NCI-H1105 treated with DMSO at 0.1 percent for 48 hours (cell line): ENCODE measurements at places on chromosomes 4 and X.

- DNase-seq, result no peak
These were observed 321.9 kb upstream of the EMCN start for GRCh38 chr4:100839712-100840111.

- DNase-seq, result peak; percentile 38
These were observed 195.3 kb downstream of the MAML3 start for GRCh38 chr4:139958739-139959098.

GRCh38 chr4:44623676-44624075 is 27.7 kb downstream of the YIPF7 start:
- no peak for DNase-seq

DNA sequence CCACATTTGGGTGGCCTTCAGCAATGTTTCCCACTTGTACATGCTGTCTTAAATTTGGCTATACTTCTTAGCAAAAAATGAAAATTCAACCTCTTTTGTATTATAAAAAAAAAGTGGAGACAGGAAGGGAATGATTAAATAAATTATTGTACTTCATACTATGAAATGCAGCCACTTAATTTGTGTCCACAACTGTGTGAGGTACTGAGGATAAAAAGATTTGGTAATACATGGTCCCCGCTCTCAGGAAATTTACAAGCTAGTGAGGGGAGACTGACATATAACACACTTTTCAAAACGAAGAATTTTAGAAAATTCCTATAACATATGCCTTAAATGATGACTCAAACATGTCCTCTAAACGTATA is 105.0 kb downstream of the HNRNPD start:
- DNase-seq, result no peak

- DNase-seq, result no peak
These were observed 43.1 kb downstream of the CXXC4 start for GRCh38 chr4:104451573-104451972.

DNA sequence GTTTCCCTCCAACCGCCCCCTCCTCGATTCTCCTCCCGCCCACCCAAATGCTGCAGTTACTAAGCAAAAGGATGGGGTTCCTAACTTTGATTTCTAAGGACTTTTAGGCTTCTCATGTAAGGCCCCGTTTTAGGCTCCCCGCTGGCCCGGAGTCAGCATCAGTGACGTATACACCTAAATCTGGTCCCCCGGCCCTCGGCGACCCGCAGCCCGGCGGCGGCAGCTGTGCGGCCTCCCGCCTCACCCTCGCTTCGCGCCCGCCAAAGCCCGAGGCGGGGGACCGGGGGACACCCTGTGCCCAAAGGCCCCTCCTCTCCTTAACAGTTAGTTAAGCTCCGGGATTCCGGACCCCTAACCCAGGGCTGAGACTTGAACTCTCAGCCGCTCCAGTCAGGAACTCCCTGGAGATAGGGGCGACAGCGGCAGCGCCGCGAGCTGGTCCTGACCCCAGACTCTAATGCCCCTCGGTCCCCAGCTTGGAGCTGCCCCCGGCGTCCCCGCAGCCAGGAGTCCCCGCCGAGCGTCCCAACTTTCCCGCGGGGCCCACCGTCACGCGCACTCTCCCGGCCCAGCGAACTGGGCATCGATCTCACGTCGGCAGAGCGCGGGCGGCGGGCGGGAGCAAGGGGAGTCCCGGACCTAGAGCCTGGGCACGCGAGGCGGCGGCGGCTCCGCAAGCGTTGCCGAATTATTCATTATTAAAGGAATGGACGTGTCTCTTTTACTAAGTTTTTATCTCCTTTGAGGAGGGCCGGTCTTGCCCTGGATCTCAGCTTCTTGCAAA is 1.5 kb upstream of the NR3C2 start:
- DNase-seq, result no peak

- no peak for DNase-seq
These were observed 246.8 kb downstream of the SNCA start for GRCh38 chr4:89590128-89590527.

- DNase-seq, result no peak
These were observed 27.1 kb upstream of the HGFAC start for GRCh38 chr4:3414421-3415279.

DNA sequence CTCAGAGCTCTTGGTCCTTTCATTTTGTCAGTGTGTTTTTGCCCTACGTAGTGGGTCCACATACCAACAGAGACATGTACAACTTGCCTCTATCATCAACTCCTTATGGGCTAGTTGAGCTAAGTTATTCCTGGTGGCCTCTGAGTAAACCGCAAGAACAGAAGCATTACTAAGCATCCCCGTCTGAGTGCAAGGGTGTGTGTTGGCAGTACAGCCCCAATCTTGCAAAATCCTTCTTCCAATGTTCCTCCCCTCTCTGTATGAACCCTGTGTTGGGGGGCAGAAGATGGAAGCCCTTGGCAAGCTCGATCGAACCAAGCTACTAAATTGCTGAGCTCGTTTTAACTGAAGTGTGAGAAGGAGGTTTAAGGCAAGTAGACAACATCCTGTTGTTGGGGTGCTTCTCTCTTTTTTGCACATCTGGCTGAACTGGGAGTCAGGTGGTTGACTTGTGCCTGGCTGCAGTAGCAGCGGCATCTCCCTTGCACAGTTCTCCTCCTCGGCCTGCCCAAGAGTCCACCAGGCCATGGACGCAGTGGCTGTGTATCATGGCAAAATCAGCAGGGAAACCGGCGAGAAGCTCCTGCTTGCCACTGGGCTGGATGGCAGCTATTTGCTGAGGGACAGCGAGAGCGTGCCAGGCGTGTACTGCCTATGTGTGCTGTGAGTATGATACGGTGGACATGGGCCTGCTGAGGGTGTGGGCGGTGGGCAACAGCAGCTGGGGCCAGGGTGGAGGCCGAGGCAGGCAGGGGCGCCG is at the start of gene SH2D1A:
Gene SH2D1A (plus strand): TSS at position 447 of the 760 bp plus-strand sequence. CDS start 80 bp downstream, at position 527.
- DNase-seq, result no peak

DNA sequence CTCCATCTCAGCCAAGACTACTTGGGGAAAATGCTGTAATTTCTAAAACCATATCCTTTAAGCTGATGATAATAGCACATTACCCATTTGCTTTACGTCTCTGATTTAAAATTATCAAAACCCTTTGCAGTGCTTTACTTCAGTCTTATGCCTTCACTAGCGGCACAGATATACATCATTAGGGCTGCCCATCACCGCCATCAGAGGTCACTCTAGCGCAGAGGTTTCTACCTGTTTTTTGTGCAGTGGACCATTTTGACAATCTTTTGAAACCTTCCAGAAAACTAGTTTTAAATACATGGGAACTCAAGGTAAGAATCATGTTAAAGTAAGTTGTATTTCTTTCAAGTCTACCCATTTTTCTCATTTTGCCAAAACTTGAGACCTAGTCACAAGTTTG is 592.5 kb downstream of the PPARGC1A start:
- no peak for DNase-seq

GRCh38 chr4:27916452-27917184 is 1056.0 kb downstream of the STIM2 start:
- DNase-seq, result no peak

- DNase-seq, result no peak
These were observed 146.1 kb downstream of the COL25A1 start for GRCh38 chr4:109156356-109156755.

DNA sequence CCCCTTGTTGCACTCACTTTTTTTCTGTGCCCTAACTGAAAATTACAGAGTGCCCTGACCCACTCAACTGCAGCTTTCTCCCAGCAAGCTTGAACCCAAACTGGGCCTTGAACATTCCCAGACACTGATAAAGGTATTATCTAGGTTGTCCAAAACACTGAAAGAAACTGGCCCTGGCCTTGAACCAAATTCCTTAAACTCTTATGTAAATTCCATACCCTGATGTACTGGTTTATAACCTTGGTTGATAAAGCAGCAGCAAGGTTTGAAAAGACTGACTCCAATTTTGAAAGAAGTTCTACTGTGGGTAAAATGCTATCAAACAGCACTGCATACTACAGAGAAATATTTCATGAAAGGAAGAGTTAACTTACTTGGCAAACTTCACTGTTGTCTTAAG is 125.6 kb downstream of the PHF8 start:
- no peak for DNase-seq

GRCh38 chr4:146577111-146577510 is 55.4 kb upstream of the SLC10A7 start:
- DNase-seq, result no peak

- DNase-seq, result no peak
These were observed 159.4 kb upstream of the GPC4 start for GRCh38 chrX:133574716-133575115.

DNA sequence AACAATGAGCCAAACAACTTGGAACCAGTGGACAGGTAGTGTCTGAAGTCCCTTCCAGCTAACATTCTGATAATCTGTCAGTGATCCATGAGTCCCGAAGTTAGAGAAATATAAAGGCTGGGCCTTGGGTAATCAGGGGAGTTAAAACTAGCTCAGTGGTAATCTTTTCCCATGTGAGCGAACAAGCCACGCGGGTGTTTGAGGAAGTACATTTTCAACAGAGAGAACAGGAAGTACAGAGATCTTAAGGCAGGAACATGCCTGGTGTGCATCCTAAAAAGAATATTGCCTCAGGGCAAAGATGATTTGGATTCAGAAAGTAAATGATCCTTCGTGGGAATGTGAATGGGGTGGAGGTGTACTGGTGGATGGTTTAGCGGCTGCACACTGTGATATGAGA is 42.9 kb downstream of the FNIP2 start:
- no peak for DNase-seq

GRCh38 chrX:16023790-16024734 is 99.3 kb upstream of the GRPR start:
- no peak for DNase-seq

DNA sequence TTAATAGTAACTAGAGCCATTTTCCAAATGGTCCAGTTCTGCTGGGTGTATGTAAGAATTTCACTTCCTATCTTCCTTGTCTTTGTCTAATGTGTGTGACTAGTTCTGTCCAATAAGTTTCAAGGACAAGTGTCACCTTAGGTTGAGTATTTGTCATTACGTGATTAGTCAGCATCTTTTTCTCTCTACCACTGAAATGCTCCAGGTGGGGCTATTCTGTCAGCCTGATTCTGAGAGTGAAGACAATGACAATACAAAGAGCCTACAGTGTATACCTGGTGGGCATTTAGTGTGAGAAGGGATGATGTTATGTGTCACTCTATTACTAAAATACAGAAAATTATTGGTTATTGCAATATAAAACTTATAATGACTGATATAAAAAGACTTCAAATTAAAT is 876.3 kb downstream of the C4orf33 start:
- DNase-seq, result no peak

GRCh38 chr4:104015680-104016079 is 295.9 kb upstream of the TACR3 start:
- DNase-seq, result peak; percentile 30

DNA sequence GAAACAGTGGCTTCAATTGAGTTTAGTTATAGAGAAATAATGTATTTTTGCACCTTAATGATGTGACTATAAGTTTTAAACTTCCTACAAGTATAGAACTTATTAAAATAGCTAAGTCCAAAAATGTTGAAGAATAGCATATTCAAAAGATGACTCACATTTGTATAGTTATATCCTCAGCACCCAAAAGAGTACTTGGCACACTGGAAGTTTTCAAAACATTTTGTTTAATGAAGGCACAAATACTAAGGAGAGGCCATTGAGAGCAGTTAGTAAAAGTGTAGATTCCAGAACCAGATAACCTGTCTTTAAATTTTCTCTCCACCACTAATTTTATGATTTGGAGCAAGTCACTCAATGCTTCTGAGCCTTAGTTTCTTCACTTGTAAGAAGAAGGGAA is 226.9 kb upstream of the MID1 start:
- no peak for DNase-seq

GRCh38 chr4:87469390-87469789 is 47.0 kb downstream of the NUDT9 start:
- no peak for DNase-seq

GRCh38 chr4:38609614-38610013 is 54.4 kb upstream of the KLF3 start:
- DNase-seq, result no peak

DNA sequence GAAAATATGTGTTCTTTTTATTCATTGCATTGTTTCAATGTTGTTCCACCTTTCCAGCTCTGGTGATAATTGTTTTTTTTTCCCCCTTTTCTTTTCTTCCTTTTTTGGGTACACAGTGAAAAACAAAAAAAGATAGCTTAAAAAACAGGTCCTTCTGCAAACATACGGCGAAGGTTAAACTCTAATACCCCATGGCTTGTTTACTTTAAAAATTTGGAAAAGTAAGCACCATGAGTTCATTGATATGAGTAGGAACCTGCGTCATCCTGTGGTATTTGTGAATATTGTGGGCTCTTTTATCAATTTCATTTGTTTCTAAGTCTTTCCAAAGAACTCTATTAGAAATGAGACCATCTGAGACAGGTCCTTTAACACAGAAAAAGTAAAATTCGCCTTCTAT is 123.5 kb downstream of the CHRNA9 start:
- DNase-seq, result no peak

- DNase-seq, result no peak
These were observed 81.4 kb downstream of the RBM47 start for GRCh38 chr4:40548256-40548655.

DNA sequence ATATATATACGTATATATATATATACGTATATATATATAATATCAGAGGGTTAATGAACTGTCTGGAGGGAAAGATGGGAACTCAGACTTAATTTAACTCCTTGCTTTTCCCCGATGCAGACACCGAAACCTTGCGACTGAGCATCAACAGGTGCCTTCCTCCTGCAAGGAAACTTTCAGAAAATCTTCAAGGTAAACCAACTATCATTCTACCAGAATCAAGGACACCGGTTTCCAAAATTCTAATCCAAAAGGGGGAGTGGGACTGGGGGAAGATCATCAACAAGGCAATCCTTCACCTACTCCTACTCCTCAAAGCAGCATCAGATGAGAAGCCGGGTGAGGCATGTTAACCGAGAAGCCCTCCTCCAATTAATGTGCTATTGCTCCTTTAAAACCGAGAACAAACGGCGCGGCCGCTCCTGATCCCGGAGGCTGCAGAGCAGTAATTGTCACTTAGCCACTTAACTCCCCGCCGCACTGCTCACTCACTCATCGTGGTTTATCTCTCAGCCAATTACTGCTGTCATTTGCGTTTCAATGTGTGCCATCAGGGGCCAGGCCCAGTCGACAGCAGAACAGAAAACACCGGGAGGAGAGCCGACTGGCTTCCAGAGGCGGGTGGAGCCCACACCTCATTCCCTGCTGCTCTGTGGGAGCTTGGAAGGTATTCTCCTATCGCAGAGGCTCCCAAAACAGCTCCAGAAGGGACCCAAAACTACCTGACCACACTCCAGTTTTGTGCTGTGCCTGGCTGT is 61.7 kb downstream of the MAML3 start:
- DNase-seq, result peak; percentile 86

DNA sequence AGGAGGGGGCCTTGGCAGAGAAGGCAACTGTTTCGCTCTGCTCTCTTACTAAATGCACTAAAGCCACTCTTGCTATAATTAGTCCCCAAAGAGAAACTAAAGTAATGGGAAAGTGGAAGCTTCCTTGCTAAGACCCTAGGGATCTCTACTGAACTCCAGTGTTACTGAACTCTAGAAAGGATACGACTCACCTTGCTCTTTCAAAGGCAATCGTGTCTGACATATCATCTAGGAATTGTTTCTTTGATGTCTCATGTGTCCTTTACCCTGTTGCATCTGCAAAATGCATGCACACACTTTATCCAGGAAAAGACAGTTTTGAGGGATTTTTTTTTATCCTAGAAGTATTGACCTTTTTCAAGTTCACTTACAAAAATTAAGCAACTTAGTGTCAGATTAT is 148.1 kb upstream of the FAM9B start:
- DNase-seq, result no peak
